Astrocyte of the spinal cord (primary cell): ENCODE measurements at places on chromosomes 7 and 10.
A peak's percentile ranks its signal among the peaks of the same experiment; 100 is the strongest.

GRCh38 chr7:81211934-81212320, 293.1 kb upstream of the SEMA3C start:
- no peak for DNase-seq

- no peak for DNase-seq
Measured at GRCh38 chr7:73839743-73840714, 2.3 kb downstream of the METTL27 start.

GRCh38 chr7:77315182-77315591, 101.0 kb downstream of the GSAP start:
- DNase-seq = no peak

DNA sequence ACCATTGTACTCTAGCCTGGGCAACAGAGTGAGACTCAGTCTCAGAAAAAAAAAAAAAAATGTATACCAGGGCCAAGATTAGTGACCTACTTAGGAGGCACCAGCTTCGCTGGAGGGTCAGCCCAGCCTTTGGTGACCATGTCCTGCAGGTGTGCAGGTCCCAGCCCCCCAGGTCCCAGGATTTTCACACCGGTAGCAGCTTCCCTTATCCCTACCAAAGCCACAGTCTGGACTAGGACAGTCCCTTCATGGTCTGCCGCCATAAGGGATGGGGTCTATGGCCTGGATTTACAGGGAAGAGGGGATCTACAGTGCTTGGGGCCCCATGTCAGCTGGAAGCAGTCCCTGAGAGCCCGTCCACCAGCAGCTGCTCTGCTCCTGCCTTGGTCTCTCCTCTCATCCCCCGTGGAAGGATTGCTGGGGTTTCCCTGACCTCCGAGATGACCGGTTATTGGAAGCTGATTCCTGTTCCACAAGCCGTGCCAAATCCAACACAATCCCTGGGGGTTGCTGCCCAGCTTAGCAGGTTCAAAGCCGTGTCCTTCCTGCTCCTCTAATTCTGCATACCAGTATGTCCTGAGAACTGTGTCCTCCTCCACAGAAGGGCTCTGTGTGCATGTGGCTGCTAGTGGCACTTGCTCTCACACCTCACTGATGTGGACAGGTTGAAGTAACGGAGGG, 11.0 kb upstream of the NDUFB2 start:
- no peak for DNase-seq

DNA sequence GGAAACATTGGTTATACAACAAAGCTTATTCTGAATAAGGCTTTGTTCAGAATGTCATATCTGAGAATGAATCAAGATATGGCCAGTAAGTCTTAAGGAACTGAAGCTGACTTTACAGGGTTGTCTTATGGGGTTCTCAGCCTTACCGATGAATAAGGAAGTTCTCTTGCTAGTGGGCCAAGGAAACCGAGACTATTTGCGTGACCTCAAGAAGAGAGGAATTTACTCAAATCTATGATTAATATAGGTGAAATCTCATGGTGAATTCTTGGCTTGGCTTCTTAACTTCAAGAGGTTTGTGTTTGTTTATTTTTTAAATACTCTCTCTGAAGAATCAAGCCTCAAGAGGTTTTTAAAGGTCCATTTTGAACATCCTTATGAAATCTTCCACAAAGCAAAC, 4.7 kb upstream of the MRLN start:
- DNase-seq = peak; percentile 75

DNA sequence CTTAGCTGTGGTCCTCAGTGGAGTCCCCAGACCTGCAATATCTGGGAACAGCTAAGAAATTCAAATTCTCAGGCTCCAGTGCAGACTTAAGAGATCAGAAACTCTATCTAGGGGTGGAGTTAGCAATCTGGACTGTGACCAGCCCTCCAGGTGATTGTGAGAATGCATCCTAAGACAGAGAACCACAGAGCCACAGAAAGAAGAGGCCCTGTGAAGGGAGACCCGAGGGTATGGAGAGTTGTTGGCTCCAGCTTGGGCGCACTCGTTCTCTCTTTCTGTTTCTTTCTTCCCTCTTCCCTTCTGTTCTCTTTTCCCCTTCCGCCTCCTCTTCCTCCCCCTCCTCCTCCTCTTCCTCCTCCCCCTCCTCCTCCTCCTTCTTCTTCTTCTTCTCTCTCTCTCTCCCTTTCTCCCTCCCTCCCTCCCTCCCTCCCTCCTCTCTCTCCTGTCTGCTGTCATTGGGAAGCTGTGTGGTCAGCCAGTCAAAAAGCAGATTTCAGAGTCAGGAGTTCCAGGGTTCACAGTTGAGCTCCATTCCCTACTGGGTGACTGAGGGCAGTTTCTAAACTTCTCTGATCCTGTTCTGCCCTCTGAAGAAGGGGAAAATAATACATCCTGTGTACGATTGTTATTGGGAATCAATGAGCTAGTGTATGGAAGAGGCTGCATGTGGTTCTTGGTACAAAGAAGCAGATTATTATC, 62.1 kb upstream of the STEAP1B start:
- peak; percentile 13 for DNase-seq

DNA sequence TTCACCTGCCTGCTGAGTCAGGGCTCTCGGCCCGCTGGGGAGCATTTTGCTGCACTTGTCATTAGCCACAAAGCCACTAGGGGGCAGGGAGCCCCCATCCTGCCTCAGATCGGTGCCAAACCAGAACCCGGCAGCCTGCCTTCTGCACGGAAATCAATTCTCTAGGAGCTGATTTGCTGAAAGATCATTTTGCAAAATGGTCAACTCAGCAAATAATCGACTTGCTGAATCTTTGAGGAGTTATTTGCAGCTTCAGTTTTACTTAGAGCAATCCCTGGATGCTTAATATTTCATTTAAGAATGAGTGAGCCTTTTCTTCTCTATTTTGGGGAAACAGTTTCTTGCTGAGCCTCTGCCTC, 1.7 kb upstream of the GIMAP8 start:
- peak; percentile 59 for DNase-seq

- no peak for DNase-seq
Measured at GRCh38 chr7:28558236-28558635, 145.9 kb downstream of the CREB5 start.
